AG09309 (cell line): ENCODE measurements at places on chromosomes 5 and 9.

DNA sequence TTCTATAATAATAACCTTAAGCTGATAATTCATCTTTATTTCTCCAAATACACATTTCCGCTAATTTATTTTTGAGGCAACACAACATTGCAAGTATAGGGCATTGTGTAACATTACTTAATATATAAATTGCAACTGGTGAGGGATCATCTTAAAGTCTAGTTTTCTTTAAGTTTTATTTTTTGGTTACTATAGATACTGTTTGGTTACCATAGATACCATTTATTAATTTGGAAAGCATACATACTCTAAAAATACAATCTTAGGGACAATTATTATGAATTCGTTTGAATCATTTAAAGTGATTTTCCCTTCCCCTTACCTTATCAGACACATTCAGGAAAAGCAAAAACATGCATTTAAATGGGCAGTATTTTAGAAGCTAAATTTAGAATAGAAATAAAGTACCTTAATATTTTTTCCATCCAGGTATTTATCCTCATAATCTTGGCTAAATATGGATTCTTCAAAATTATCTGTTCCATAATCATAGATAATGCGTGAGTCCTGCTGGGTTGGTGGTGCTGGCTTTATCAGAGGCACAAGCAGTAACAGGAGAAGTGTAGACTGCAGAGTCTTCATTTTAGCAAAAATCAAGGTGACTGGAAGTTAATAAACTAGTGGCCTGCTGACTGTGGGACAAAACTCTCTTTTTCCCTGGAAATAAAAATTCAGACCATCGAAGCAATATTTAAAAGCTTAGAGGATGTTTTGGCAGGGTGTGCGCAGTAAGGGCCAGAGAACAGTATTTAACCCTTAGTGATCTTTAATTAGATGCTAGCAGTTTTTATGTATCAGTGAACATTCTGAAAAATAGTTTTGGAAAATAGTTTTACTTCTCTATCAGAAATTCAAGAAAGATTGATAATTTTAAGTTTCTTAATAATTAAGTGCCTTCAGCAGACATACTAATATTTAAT, 1.3 kb downstream of the OGN start:
- no peak for DNase-seq

GRCh38 chr9:115650768-115651167, 502.8 kb upstream of the PAPPA start:
- DNase-seq = peak; percentile 90

DNA sequence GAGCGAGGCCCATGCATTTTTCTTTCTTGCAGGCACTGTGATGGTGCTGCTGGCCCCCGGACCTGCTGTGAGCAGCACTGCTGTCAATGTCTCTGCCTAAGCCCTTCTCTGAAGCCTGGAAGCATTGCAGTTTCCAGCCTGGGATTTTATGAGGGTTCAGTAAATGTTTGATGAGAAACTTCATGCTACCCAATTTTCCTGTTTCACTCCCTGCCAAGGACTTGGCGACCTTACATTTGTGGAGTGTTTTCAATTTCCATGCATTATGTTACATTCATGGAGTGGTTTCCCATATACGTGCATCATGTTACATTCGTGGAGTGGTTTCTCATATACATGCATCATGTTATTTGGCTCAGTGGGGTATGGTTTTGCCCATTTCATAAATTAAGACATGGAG, 90.7 kb upstream of the PTCH1 start:
- no peak for DNase-seq

GRCh38 chr5:79488775-79489174, 25.2 kb downstream of the HOMER1 start:
- peak; percentile 28 for DNase-seq

DNA sequence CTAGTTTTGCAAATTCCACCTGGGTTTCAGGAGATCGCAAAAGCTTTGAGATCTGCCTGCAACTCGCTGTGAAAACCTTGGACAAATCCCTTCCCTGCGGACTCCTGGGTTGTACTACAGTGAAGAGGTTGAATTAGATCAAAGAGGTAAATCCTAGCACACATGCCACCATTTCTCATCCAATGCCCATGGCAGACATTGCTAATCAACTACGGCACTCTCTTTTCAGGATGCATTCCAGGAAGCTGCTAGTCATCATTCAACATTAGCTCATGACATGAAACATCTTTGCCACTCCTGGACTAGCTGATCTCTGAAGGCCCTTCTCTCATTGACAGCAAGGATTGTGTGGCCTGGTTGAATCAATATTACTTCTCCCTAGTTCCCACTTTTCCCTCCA, 46.1 kb downstream of the PCDH1 start:
- DNase-seq = no peak

- DNase-seq = no peak
Measured at GRCh38 chr5:116068028-116068632, 16.7 kb upstream of the COMMD10 start.

DNA sequence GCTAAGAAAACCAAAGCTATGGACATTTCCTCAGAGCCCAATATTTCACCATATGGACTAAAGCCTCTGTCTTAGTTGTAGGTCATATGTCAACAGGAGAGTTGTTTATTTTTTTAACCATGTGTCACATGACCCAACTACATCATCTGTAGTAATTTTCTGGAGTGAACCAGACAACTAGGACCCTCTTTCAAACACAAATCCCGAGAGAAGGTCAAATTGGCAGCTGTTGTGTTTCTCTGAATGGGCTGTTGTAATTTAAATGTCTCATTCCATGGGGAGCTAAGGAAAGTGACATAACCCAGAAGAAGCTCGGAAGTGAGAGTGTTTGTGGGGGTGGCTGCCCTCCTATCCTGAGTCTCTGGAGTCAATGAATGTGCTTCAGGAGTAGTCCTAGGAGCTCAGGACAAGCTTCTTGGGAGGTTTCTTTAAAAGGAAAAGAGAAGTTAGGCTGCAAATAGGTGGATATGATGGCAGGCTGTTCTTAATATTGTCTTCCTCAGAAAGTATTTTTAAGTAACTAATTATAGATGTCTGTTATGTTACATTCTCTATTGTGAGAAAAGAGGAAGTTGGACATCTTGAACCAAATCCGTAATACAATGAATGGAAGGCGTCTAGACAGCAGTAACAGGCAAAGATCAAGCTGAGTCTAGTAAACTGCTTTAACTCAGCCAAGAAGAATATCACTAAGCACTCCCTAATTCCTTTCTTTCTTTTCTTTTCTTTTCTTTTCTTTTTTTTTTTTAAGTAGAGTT, 50.1 kb downstream of the TMEM167A start:
- DNase-seq = no peak

DNA sequence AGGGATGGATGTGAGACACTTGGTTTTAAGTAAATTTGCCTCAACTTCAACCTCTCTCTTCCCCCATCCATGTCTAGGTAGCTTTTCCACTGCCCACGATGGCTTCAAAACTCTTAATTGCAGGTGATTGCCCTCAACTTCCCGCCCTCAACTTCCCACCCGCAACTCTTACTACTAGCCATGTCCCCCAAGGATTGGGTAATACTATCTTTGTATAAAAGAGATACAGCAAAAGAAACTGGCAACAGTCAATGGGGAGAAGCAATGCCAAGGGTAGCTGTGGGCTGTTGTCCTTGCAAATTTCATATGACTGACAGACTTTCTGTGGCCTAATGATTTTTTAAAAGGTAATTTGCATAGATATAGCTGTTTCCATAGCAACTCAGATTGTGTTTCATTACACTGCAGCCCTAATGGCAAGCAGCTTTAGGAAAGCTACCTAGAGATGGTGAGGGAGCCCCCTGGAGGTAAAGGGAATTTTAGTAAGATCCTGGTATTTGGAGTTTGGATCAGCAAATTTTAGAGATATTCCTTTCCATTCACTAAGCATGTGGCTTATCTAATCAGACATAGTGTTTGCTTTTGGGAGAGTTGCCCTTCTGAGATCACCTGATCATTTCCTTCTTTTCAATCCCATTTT, 421.5 kb upstream of the DAP start:
- no peak for DNase-seq

- no peak for DNase-seq
Measured at GRCh38 chr9:121690316-121690715, 38.9 kb downstream of the DAB2IP start.

DNA sequence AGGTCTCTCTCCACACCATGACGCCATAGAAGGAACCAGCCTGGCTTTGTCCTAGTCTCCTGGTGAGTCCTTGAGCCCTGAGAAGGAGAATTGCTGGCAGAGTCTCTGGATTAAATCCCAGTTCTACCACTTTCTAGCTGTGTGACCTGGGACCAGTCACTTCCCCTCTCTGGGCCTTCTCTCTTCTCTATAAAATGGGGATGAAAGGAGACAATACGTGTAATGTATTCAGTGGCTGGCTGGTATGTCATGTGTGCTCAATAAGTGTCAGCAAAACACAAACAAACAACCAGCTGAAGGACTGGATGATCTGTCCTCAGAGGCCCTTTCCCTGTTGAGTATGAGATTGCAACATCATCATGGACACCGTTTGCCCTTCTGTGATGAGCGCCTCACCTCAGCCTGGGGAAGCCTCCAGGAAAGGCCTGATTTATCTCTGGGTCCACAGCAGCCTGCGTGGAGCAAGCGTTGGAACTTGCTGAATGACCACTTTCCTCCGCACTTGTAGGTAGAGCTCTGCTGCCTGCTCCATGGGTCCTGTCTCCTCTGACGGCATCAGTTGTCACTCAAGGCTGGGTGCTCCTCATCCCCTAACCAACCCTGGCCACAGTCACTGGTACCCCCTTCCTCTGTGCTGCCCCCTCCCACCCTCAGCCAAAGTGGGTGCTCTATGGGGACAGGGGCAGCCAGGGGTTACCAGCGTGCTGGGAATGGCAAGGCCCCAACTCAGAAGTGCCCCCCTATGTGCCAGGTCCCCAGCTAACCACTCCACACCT, 3.6 kb upstream of the NR5A1 start:
- no peak for DNase-seq

- no peak for DNase-seq
Measured at GRCh38 chr5:15441433-15442192, 58.4 kb upstream of the FBXL7 start.

GRCh38 chr5:163033656-163034055, 403.7 kb upstream of the CCNG1 start:
- DNase-seq = no peak

GRCh38 chr5:173010547-173011464, 27.2 kb downstream of the ATP6V0E1 start:
- DNase-seq = no peak

- no peak for DNase-seq
Measured at GRCh38 chr5:64570395-64570996, 64.7 kb downstream of the RGS7BP start.

DNA sequence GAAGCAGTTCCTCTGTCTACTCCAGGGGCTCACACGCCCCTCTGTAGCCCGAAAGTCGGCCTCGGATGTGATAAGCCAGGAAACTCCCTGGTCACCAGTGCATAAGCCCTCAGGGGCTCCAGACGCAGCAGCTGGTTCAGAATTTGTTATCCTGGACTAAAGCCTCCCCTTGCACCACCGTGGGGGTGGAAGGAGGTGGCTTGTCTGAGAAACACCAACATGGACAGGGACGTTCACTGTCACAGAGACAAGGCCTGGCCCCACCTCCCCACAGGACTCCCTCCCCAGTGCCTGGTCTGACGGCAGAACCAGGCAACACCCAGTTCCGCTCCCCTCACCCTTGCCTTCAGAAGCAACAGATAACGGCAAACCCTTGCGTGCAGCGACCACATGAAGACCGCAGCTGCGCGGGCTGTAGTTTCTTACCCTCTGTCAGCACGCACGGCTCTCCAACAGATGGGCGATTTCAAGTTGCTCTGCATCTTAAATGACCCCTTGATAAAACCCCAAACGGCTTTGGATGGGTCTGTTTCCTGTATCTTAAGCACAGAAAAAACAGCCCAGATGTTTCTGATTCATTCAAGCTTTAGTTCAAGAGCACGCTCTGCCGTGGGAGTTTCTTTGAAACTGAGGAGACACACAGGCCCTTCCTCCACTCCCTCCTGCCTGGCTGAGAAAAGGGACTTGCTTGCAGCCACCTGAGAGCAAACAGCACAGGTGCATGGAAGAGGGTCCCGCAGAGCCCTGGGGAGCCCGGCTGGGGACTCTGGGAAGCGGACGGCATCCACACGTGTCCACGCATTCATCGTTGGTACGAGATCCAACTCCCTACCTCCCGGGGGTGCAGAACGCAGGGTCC, 44.7 kb upstream of the NKD2 start:
- DNase-seq = peak; percentile 76

DNA sequence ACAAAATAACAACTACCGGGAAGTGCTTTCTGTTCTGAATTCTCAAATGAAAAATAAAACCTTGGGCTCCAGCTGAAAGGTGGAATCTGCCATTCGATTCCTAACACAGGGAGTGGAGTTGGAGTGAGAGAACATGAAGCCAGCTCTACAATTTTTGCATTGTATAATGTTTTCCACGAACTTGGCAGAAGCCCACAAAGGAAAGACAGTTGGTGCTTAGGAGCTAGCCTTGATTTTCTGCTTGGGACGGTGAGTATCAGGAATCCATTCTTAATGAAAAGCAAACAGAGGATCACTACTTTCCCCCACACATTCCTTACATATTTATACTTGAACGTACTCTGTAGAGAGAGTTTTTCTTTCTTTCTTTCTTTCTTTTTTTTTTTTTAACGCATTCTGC, 74.2 kb upstream of the FBXL7 start:
- DNase-seq = no peak

- no peak for DNase-seq
Measured at GRCh38 chr5:143152445-143152844, 251.0 kb downstream of the NR3C1 start.

DNA sequence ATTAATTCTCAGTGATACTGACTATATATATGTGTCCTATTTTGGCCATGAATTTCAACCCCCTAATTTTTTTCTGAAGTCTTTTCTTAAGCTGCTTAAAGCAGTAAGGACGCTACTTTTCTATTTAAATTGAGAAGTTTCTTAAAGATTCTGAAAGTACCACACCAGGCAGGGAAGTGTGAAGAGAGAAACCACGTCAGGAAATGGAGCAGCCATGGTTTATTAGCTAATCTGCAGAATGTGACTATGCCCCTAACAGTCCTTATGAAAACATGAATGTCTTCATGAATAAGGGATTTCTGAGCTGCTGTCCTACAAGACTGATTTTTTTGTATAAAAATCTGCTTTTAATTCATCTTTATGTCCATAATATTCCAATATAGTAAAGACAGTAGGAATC, 1724.3 kb upstream of the C9orf72 start:
- no peak for DNase-seq

- no peak for DNase-seq
Measured at GRCh38 chr5:149750596-149750995, 20.5 kb downstream of the PPARGC1B start.

- DNase-seq = peak; percentile 83
Measured at GRCh38 chr5:158943057-158943456, 156.7 kb downstream of the EBF1 start.

DNA sequence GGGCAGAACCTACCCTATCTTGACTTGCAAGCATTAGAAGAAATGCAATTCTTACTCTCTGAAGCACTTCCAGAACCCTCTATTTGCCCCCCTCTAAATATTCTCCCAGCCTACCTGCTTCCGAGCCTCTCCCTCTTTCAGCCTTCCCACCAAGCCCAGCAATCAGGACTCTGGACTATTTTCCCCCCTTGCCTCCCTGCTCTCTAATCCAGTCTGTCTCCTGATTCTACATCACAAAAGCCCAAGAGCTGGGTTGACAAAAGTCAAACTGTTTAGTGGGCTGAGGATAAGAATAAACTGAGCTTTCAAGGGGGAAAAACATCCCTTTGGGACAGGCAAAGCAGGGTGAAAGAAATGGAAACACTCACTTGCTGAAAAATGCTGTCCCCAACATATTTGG, 123.2 kb upstream of the KIF2A start:
- DNase-seq = no peak

- no peak for DNase-seq
Measured at GRCh38 chr5:151886546-151887275, 37.9 kb downstream of the GLRA1 start.
